ENCODE measurements at places on chromosomes 3 and 15.

- no peak for DNase-seq
These were observed 4.2 kb upstream of the NUP210 start for GRCh38 chr3:13424141-13424844.

DNA sequence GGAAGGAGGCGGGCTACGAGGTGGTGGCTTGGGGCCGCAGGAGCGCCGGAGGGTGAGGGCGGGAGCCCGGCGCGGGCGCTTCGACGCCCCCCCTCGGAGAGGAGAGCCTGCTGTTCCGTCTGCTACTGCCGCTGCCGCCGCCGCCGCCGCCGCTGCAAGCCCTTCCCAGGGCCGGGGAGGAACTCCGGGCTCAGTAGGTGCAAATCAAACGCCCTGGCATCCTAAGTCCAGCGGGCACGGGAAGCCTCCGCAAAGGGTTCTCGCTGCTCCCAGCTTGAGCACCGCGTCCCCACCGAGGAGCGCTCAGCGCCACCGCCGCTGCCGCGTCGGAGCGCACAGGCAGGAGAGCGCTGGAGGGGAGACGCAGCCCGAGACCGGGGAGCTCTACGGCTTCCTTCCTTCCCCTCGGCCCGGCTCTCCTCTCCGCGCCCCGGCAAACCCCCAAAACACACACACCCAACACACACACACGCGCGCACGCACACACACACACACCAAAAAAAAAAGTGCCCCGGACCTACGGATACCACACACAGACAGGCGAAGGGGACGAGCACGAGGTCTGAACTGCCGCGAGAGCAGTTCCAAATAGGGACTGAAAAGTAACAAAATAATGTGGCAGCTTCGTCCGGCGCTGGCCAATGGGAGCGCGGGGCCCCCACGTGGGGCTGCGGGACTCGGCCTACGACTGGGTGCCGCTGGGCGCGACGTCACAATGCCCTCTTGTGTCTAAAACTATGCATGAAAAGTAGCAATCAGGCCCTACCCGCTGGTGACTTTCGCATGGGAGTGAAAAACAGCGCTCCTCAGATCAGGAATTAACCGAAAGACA, at the start of gene TLE3:
TSS of gene TLE3 (minus strand) at position 597 of the 832 bp plus-strand sequence. CDS start 1,119 bp downstream, outside the sequence.
- peak; percentile 88 for DNase-seq

- no peak for DNase-seq
These were observed 991 bp upstream of the HIGD1A start for GRCh38 chr3:42805141-42805821.

DNA sequence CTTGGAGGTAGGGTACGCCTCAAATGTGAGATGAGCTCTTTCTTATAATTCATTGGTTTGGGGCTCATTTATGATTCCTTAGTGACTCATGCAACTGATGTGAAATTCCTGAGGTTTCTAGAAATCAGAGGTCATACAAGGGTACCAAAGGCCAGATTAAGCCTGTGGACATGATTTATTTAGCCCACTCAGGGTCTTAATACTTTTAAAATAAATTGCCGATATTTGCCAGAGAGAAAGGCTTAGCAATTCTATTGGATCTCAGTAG, 289.0 kb downstream of the NEK10 start:
- no peak for DNase-seq

- peak; percentile 28 for DNase-seq
These were observed 545 bp upstream of the RFX7 start for GRCh38 chr15:56244038-56244810.

DNA sequence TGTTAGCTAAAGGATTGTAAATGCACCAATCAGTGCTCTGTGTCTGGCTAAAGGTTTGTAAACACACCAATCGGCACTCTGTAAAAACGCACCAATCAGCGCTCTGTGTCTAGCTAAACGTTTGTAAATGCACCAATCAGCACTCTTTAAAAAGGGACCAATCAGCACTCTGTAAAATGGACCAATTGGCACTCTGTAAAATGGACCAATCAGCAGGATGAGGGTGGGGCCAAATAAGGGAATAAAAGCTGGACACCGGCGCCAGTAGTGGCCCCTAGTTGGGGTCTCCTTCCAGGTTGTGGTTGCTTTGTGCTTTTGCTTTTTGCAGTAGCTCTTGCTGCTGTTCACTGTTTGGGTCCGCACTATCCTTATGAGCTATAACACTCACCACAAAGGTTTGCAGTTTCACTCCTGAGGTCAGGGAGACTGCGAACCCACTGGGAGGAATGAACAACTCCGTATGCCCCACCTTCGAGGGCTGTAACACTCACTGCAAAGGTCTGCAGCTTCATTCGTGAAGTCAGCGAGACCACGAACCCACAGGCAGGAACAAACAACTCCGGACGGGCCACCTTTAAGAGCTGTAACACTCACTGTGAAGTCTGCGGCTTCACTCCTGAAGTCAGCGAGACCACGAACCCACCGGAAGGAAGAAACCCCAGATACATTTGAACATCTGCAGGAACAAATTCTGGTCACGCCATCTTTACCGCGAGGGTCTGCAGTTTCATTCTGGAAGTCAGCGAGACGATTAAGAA, 1.1 kb upstream of the SUCLG2 start:
- no peak for DNase-seq

GRCh38 chr15:48565560-48566482, 79.7 kb downstream of the FBN1 start:
- no peak for DNase-seq

DNA sequence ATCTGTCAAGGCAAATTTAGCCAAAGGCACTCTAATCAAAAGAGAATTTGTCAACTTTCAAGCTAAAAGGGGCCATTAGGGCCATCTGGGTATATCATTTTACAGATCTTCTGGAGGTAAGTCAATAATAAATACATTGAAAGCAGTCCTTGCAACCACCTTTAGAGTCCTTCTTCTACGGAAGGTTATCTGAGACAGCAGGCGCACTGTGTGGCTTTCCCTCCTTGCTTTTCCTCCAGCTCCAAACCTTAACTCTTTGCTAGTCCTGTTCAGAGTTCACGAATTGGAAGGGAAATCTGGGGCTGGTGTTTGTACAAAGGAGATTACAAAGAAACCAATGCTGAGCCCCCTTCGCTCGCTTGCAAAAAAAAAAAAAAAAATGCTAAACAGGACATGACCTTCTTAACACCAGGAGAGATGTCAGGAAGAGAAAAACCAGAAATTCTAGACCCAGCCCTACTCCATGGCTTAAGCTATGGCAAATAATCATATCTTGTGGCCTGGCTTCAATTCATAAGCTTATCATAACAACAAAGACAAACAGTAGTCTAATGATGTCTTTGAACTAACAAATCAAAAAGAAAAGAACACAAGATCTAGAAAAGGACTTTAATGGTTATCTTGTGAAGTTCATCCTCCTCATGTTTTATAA, 215.7 kb downstream of the STT3B start:
- no peak for DNase-seq

- no peak for DNase-seq
These were observed 127.4 kb downstream of the EDEM1 start for GRCh38 chr3:5314897-5315296.

GRCh38 chr3:102084704-102085103, 235.4 kb downstream of the NFKBIZ start:
- no peak for DNase-seq

All from NCI-H1092 (cell line).